ENCODE measurements at places on chromosomes 12 and 14.

GRCh38 chr12:11749943-11750690, 100.6 kb downstream of the ETV6 start:
- DNase-seq, result no peak

- DNase-seq, result no peak
These were observed 143.6 kb upstream of the SLC16A7 start for GRCh38 chr12:59452259-59452658.

- DNase-seq, result peak; percentile 44
These were observed at the start of gene ATL1 for GRCh38 chr14:50559990-50560930. Gene ATL1, plus strand, starts transcription at chr14:50560145. Its CDS starts 121 bp downstream, at chr14:50560266.

- DNase-seq, result no peak
These were observed 84.5 kb downstream of the PLEKHG3 start for GRCh38 chr14:64788706-64789105.

DNA sequence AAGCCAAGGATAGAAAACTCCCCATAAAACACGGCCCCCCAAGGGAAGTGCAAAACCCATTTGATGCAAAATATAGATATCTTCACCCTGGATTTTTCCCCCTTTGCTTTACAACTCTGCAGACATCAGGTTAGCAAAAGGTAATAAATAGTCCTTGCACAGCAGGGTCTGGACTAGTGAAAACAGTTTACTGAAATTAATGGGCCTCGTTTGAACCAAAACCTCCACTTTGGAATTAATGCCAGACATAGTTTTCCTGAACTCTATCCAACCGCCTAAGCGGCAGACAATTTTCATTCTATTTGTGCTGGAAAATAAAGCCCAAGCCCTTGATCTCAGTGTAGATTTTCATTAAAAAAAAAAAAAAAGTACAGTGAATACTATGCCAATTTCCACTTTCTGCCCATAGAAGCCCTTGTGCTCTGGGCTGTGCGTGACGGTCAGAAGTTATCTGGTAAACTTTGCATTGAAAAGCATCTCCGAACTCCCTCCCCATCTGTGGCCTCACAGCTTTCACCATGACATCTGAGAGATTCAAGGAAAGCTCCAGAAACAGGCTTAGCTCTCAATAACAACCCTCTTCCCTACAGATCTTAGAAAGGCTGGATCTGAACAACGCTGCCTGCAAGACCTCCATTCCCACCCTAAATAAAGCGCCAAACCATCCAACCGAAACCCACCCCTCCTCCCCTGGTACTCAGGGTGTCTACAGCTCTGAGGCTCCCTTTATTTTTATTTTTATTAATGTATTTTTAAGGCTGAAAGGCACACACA, 11.0 kb upstream of the IRF2BPL start:
- no peak for DNase-seq

- no peak for DNase-seq
These were observed 206.8 kb upstream of the NUDT4 start for GRCh38 chr12:93170928-93171327.

GRCh38 chr14:104431929-104432541, 147.5 kb upstream of the C14orf180 start:
- DNase-seq, result no peak

- DNase-seq, result no peak
These were observed 93.8 kb downstream of the PTPRB start for GRCh38 chr12:70543444-70543843.

GRCh38 chr14:68675233-68675577, 117.7 kb downstream of the ZFP36L1 start:
- DNase-seq, result no peak

- no peak for DNase-seq
These were observed 138.5 kb downstream of the MGAT4C start for GRCh38 chr12:86117711-86118110.

DNA sequence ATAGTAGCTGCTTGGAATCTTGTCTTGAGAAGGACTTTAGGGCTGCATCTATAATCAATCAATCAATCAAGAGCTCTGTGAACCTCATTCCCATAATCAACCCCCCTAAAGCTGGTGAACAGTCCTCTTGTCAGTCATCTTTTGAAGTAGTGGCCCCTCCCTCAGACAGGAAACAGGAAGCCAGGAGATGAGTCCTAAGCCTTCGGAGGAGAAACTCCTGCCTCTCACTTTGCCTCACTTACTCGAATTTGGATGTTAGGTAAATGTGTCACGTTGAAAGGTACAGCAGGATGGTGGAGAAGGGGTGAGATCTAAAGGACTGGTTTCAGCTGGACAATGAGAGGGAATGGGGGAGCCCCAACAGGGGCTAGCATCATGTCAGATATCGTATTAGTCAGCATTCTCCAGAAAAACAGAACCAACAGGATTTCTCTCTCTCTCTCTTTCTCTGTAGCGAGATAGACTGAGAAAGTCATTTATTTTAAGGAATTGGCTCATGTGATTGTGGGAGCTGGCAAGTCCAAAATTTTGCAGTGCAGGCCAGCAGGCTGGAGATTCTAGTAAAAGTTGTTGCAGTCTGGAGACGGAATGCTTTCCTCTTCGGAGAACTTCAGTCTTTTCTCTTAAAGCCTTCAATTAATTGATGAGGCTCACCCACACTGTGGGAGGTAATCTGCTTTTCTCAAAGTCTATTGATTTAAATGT, 144.4 kb upstream of the PWP1 start:
- DNase-seq, result no peak

- DNase-seq, result no peak
These were observed 190.6 kb downstream of the TMX1 start for GRCh38 chr14:51430633-51431032.

- no peak for DNase-seq
These were observed 68.0 kb upstream of the FAR2 start for GRCh38 chr12:29081101-29081500.

GRCh38 chr12:57467212-57467874, 7.8 kb downstream of the GLI1 start:
- DNase-seq, result no peak

DNA sequence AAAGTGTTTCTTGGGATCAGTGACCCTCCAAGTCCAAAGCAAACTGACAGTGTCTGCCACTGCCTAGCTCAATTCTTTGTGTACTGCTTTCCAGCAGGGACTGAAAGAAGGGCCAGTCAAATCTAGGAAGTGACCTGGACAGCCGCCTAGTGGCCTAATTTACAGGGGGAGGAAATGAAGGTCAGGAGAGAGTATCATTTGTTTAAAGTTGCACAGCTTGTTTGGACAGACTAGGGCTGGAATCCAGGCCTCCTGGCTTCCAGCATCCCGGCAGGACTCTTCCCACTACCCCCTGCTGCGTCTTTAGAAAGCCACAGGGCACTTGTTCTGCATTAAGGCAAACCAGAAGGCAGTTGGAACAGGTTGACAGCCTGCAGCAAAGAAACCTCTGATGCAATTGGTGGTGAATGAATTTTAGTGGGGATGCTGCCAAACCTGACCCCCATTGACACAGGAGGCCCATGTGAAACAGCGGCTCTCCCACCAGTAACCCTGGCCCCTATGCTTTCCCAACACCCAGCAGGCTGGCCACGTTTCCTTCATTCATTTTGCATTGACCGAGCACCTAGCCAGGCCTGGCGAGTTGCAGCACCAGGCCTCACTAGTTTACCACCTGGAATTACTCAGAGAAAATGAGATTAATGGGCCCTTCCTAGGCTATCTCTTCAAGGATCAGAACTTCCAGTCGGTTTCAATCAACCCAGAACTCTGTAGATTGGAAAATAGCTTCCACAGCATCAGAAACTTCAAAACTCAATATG, 28.2 kb downstream of the GALNT16 start:
- no peak for DNase-seq

- no peak for DNase-seq
These were observed 618 bp upstream of the ANKRD52 start for GRCh38 chr12:56258820-56259183.

GRCh38 chr12:14482886-14483285, 84.8 kb downstream of the PLBD1 start:
- no peak for DNase-seq

- no peak for DNase-seq
These were observed 117.4 kb downstream of the KTN1 start for GRCh38 chr14:55697414-55697861.

GRCh38 chr14:99779751-99780150, 13.5 kb upstream of the EML1 start:
- no peak for DNase-seq

DNA sequence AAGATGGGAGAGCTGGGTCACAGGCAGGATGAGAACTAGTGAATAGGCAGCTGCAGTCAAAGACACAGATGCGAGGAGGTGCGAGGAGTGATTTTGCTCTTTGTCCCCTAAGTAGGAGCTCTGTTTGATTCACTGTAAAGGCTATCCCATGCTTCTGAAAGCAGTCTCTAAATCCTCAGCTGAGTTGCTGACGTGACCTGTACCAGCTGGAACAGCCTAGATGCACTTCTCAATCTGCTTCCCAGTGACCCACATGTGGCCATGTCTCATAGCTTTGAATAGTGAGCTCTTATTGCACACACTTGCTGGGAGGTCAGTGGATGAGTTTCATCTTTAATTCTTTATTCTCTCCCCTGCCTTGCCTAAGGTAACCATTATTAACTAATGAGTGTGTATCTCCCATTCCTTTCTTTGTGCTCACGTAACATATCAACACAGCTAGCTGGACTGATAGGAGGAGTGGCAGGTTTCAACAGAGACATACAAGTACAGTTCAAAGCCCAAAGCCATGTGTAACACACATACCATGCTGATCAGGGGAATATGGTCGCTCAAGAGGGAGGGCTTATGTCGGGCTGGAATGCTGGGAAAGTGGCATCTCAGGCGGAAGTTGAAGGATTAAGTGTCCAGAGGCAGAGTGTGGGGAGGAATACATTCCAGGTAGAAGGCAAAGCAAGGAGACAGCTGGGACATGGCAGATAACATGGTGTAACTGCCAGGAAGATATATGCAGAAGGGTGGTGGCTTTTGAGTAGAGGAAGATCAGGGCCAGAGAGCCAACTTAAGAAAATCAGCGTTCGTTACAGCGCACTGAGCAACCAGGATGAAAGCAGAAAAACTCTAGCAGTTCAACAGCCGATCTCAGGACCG, 15.4 kb upstream of the YY1 start:
- DNase-seq, result no peak

GRCh38 chr12:92971859-92972524, 42.9 kb upstream of the EEA1 start:
- no peak for DNase-seq

DNA sequence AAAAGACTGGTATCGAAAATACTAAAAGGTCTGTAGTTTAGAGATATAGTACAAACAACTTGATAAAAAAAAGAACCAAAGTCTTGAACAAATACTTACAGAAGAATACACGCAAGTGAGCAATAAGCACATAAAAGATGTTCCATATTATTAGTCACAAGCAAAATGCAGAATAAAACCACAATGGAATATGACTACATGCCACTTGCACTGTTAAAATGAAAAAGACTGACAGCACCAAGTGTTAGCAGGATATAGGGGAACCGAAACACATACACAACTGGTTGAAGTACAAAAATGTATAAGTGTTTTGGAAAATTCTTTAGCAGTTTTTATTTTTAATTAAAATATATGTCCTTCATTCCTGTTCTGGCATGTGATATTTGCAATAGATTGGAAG, 3.6 kb downstream of the CLEC2A start:
- DNase-seq, result no peak

DNA sequence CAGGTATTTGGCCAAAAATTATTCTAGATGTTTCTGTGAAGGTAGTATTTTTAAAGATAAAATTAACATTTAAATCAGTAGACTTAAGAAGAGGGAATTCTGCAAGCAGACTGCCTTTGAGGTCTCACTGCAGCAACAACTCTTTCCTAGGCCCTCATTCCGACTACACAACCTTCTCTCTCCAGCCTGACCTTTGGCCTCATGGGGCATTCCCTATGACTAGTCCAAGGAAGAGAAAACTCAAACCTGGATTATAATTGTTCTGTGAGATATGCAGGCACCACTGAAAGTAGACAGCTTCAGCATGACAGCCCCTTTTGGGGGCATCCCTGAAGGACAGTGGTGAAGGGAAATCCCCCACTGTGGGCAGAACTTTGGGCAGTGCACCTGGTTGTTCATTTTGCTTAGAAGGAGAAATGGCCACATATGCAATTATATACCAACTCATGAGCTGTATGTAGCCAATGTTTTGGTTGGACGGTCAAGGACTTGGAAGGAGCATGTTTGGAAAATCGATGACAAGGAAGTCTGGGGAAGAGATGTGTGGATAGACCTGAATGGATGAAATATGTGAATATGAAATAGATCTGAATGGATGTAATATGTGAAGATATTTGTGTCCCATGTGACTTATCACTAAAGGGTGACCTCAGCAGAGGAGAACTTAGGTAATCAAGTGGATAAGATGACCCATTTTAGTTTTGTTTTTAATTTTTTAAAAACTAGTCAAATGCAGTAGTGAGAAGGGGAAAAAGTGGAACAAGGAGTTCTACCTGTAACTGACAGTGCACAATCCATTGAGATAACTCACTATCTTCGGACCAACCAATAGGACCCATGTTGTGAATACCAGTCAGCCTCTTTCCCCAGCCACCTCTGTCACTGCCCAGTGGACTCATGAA, 233.3 kb upstream of the FOXN3 start:
- no peak for DNase-seq

- no peak for DNase-seq
These were observed 96.1 kb upstream of the SLC16A7 start for GRCh38 chr12:59499774-59500173.

DNA sequence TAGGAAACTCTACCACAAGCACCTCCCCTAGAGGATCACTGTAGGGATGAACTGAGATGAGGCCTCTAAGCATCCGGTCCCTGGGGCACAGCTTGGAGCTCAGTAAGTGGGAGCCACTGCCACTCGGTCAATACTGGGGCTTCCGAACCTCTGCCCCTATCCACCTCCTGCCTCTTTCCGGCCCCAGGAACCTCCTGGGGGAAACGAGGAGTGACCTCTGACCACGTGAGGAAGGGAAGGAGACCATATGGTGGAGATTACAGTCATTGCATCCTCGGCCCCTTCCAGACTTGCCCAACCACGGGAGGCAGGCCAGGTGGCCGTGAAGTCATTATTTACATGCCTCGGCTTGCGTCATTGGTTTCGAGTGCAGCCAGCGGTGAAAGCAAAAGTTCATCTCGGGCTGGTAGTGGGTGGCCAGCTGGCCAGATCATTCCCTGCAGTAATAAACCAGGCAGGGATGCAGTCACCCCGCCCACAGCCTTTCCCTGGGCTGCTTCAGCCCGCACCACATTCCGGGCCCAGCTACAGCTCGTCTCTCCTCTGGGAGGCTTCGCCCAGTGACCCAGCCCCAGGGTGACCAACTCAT, 65.4 kb downstream of the C14orf132 start:
- DNase-seq, result no peak

GRCh38 chr14:24734917-24735500, 101.0 kb upstream of the GZMB start:
- DNase-seq, result peak; percentile 5

- no peak for DNase-seq
These were observed 54.7 kb upstream of the EIF5 start for GRCh38 chr14:103279142-103280025.

DNA sequence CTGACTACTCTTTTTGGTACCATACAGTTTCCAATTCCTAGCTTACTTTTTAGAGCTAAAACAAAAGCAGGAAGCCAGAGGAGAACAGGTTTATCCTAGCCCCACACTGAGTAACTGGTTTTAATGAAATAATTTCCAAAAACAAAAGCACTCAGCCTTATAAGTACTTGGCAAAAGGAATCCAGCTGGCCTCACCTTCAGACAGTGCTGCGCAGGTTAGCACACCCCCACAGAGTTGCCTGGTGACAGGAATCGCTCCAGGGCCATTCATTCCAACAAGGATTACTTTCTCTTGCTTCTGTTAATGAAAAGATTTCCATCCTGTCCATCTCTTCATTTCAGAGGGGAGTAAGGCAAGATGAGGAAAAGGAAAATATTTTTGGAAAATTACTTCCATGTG, 84.6 kb downstream of the SCFD1 start:
- no peak for DNase-seq

- no peak for DNase-seq
These were observed 309.9 kb downstream of the VRK1 start for GRCh38 chr14:97107080-97107479.

Data from CD4-positive, alpha-beta T cell treated with Interleukin-6 for 4 hours (primary cell).